ENCODE measurements at places on chromosomes 4 and X.

DNA sequence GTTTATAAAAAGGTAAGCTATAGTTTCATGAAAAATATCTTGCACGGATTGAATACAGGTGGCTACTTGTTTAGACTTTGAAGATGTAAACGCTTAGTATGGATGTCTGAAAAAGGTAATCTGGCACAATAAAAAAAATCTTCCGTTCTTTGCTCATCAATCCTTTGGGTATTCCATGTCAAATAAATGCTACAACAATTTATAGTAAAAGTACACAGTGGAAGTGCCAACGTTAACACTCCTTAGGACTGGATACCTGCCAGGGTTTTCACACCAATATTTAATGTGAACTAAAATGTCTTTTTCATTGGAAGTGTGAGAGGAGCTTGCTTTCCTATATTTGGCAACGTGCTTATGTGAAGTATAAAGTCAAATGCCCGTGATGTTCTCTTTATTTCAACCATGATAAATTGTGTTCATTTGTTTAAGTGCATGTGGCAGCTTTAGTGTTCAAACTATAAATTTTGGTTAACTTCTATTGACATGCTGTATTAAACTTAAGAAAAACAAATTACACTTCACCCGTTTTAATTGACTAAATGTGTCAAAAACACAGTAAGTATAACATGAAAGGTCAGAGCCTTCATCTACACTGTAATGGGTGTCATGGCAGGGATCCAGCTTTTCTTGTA, 121.7 kb upstream of the HAND2 start:
- no peak for DNase-seq

GRCh38 chrX:133989993-133990392, 4.6 kb upstream of the GPC3 start:
- DNase-seq, result no peak

DNA sequence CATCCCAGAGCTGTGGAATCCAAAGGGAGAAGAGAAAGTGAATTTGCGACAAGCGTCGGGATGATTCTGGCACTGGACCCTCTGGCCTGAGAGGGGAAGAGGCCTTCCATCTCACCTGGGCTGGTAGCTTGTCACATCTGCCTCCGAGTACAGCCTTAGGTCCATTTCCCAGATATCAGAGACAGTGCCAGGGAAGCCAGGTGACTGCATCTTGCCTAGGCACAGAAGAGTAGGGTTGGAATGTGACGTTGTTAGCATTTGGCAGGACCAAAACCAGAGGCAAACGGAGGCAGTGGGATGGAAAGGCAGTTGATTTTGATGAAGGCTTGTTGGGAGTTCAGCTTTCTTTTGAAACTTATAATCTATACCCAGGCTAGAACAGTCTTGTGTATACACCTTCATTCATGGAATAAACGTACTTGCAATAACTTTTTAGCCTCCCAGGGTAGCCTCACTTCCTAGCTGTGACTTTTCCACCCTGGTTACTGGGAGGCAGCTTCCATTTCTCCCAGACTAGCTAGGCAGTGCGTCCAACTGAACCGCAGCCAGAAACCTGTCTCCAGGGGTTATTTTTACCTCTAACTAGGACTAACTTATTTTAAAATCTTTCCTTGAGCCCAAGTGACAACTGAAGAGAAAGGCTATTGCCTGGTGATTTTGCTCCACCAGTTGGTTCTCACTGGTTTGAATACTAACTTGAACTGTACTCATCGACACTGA, 5.9 kb downstream of the SOD3 start:
- no peak for DNase-seq

DNA sequence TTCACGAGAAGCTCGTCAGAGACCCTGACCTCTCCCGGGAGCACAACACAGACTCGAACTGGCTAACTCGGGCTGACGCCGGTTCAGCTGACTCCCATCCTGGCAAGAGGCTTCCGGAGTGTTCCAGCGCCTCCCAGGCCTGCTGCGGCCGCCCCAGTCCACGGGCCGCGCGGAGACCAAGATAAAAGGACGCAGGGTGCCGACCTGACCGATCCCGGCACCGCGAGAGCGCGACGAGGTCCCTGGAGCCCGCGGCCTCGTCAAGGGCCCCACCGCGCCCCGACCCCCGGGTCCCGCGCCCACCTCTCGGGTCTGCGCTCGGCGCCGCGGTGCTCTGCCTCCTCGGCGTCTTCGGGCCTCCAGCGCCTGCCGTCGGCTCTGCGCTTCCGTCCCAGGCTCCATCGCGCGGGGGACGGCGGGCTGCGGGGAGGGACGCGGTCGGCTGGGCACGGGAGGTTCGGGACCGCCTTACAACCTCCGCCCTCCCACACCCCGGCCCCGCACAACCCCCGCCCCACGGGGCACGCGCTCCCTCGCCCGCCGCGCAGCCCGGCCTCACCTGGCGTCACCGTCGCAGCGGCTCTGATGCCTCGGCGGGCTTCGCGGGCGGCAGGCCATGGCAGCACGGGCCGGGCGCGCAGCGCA, 426 bp downstream of the SLBP start:
- no peak for DNase-seq

DNA sequence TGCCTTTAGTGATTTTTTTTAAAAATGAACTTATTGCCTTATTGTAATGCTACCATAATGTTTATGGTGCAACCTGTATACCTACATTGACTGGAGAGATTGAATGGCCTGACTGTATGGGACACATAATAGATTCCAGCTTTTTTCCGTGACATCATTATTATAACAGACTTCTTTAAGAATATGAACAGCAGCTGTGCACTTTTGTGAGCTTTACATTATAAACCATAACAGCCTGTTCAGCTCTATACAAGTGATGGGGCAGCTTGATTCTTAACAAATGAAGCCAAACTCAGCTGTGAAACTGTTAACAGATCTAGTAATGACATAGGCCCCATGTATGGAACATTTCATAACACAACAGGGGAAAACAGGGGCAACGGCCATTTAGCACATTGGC, 187.0 kb downstream of the BMPR1B start:
- no peak for DNase-seq

DNA sequence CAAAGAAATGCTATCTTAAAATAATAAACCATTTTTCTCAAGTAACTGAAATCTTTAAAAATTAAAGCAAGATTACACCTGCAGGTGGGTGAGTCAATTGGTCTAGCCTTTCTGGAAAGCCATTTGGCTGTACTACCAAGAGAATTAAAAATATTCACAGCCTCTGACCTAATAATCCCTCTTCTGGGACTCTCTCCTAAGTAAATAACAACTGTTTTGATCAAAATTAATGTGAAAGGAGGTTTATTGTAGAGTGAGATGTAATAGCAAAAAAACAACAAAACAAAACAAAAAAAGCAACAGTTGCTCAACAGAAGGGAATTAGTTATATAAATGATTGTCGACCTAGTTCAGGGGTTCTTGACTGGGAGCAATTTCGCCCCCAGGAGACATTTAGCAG, 89.0 kb downstream of the GEMIN8 start:
- DNase-seq, result no peak

- no peak for DNase-seq
These were observed 62.4 kb downstream of the JADE1 start for GRCh38 chr4:128871948-128872347.

DNA sequence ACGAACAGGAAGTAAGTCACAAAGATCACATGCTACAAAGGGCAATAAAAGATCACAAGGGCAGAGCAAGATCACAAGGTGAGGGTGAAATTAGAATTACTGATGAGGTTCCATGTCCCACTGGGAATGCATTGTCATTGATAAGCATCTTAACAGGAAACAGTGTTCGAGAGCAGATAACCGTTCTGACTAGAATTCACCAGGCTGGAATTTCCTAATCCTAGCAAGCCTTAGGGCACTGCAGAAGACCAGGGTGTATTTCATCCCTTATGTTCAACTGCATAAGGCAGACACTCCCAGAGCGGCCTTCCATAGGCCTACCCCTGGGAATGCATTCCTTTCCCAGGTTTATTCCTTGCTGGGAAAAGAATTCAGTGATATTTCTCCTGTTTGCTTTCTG, 980.6 kb upstream of the LCORL start:
- no peak for DNase-seq

- DNase-seq, result no peak
These were observed 72.4 kb downstream of the DCLK2 start for GRCh38 chr4:150150629-150151062.

DNA sequence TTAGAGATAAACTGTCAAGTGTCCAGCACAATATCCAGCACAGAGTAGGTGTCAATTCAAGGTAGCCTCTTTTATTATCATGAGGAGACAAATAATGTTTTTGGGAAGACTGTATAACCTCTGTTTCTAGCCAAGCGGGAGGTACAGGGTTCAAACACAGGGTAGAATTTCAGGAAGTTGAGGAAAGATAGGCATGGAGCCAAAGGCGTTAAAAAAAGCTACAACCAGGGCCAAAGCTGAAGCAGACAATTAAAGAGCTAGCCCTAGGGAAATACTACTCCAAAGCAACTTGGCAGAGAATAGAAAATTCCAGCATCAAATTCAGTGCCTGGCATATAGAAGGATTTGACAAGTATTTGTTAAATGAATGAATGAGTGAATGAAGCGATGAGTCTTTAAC, 40.0 kb upstream of the CASK start:
- no peak for DNase-seq

GRCh38 chr4:1770245-1770644, 22.8 kb upstream of the FGFR3 start:
- DNase-seq, result no peak

- DNase-seq, result no peak
These were observed 426.4 kb downstream of the PDGFC start for GRCh38 chr4:156545003-156545785.

All from stimulated activated CD8-positive, alpha-beta memory T cell treated with anti-CD3 and anti-CD28 coated beads, Interleukin-7, amount 100 ng/mL, for 24 hours (primary cell).